Activated CD8-positive, alpha-beta T cell treated with anti-CD3 and anti-CD28 coated beads, Interleukin-2, amount 10 ng/mL, durations not matched to agents 7 days and 5 days (primary cell): ENCODE measurements at places on chromosomes 1 and 21.

- H3K36me3 ChIP-seq, result peaks cover 27% of the 10 kb centered on the region
- DNase-seq, result no peak
- no peaks in the 10 kb centered on the region for H3K27me3 ChIP-seq
- no peak overlapping the region for H3K4me3 ChIP-seq
Measured at GRCh38 chr1:91526496-91526895, 25.8 kb downstream of the CDC7 start.

GRCh38 chr1:154895798-154896197, 25.7 kb upstream of the KCNN3 start:
- H3K27me3 ChIP-seq, result peaks cover 11% of the 10 kb centered on the region
- H3K4me1 ChIP-seq, result no peaks in the 10 kb centered on the region
- H3K4me3 ChIP-seq, result no peak overlapping the region
- H3K27ac ChIP-seq, result no peak overlapping the region
- no peak for DNase-seq

GRCh38 chr1:156905651-156906050, 12.1 kb downstream of the PEAR1 start:
- H3K4me3 ChIP-seq, result no peak overlapping the region
- H3K27me3 ChIP-seq, result no peaks in the 10 kb centered on the region
- H3K4me1 ChIP-seq, result peaks cover 5% of the 10 kb centered on the region
- H3K27ac ChIP-seq, result no peak overlapping the region

- no peaks in the 10 kb centered on the region for H3K4me1 ChIP-seq
- no peaks in the 10 kb centered on the region for H3K27me3 ChIP-seq
- DNase-seq, result no peak
Measured at GRCh38 chr1:153210206-153210605, 7.0 kb downstream of the LELP1 start.

DNA sequence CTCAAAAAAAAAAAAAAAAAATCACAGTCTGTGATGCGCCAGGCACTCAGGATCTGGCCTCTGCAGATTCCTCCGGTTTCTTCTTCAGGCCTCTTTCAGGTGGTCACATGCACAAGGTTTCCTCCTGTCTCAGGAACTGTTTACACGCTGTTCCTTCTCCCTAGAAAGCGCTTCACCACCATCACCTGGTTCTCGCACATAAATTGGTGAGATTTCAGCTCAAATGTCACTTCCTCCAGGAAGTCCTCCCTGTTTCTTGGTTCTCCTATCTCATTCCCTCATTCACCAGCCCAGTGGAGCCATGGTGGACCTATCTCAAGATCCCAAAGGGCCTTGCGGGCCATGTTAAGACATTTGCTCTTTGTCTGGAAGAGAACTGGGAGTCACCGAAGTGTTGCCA, 26.7 kb downstream of the HMGN2 start:
- H3K36me3 ChIP-seq, result peaks cover 3% of the 10 kb centered on the region
- H3K27ac ChIP-seq, result peak overlapping the region; percentile 47
- H3K4me1 ChIP-seq, result peaks cover 30% of the 10 kb centered on the region
- no peak overlapping the region for H3K4me3 ChIP-seq

- peak overlapping the region; percentile 84 for H3K27ac ChIP-seq
- H3K27me3 ChIP-seq, result peaks cover 2% of the 10 kb centered on the region
- peaks cover 42% of the 10 kb centered on the region for H3K4me1 ChIP-seq
- peak overlapping the region; percentile 83 for H3K4me3 ChIP-seq
Measured at GRCh38 chr1:84298684-84299535, 2.6 kb upstream of the SAMD13 start.

DNA sequence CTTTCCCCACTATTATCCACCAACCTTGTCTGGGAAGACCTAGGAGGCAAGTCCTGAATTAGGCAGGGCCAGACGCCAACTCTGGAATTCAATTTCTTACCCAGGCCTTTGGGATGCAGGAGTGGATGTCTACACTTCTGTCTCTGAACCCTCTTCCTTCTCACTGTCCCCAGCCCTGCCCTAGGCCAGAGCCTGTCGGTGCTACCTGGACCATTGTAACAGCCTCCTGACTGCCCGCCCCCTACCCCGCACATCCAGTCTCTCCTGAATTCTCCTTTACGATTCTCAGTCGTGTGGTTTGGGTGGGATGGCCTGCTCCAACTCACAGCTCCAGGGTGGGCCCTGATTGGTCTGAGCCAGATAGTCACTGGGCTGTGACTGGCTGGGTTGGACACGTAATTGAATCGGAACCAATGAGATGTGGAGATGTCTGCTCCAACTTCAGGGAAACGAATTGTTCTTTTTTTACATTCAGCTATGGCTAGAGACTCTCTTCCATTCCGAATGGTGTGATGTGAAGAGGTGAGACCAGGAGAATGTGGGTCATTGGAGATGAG, 304.6 kb downstream of the PTPRU start:
- no peak for DNase-seq
- no peak overlapping the region for H3K4me3 ChIP-seq
- no peaks in the 10 kb centered on the region for H3K36me3 ChIP-seq
- H3K27me3 ChIP-seq, result no peaks in the 10 kb centered on the region

DNA sequence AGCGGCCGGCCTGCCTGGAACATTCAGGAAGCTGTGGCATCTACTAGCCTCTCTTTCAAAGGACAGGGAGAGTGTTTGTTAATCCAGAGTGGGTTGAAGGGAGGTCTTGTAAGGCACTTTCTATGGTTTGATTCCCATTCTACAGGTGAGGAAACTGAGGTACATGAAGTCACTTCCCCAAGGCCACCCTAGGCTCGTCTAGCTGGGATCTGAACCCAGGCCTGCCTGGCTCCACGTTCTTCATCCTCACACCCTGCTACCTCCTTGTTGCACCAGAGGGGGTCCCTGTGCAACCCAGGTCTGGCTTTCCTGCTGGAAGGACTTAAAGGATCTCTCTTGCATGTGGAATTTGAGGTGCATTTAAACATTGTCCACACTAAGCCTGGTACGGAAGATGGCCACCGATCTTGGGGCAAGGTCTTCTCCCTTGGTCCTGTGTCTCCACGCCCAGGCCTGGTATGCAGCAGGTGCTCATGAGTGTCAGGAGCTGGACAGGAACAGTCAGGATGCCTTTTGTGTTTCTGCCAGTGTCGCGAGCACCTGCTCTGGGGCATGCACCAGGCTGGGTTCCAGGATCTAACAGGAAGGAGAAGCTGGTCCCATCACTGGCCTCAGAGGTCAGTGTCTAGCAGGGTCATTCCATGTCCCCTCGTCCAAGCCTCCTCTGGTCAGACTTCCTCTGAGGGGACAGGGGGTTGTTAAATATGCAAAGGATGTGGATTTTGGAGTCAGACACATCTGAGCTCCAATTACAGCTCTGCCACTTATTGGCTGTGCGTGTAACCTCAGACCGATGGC, 103.2 kb upstream of the RUNX3 start:
- H3K27ac ChIP-seq, result no peak overlapping the region
- H3K27me3 ChIP-seq, result no peaks in the 10 kb centered on the region
- no peak for DNase-seq
- H3K36me3 ChIP-seq, result no peaks in the 10 kb centered on the region
- H3K4me1 ChIP-seq, result peaks cover 38% of the 10 kb centered on the region

GRCh38 chr1:40762144-40762923, 21.3 kb upstream of the KCNQ4 start:
- H3K4me3 ChIP-seq, result no peak overlapping the region
- peaks cover 43% of the 10 kb centered on the region for H3K4me1 ChIP-seq
- H3K27ac ChIP-seq, result peak overlapping the region; percentile 57
- H3K27me3 ChIP-seq, result no peaks in the 10 kb centered on the region
- peaks cover 74% of the 10 kb centered on the region for H3K36me3 ChIP-seq

- no peak overlapping the region for H3K27ac ChIP-seq
- peaks cover 1% of the 10 kb centered on the region for H3K27me3 ChIP-seq
- no peaks in the 10 kb centered on the region for H3K36me3 ChIP-seq
- H3K4me3 ChIP-seq, result no peak overlapping the region
Measured at GRCh38 chr21:33169359-33169758, 60.4 kb upstream of the IFNAR2 start.

DNA sequence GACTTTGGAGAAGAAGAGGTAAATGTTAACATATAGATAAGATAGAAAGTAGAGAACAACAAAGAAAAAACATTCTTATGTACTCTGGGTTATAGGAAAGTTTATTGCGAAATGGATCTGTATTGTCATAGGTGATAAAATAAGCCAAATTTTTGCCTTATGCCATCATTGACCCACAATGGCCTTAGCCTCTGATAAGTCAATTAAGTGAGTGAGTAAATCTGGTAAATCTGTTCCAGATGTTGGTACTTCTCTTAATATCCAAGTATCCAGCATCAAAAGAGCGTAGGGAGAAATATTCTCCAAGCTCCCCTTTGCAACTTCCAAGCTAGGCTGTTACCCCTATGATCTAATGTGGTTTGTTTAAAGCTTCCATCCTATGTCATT, 38.3 kb upstream of the CLCA4 start:
- H3K27ac ChIP-seq, result no peak overlapping the region
- H3K36me3 ChIP-seq, result no peaks in the 10 kb centered on the region
- no peak overlapping the region for H3K4me3 ChIP-seq
- H3K27me3 ChIP-seq, result peaks cover 17% of the 10 kb centered on the region
- DNase-seq, result no peak

DNA sequence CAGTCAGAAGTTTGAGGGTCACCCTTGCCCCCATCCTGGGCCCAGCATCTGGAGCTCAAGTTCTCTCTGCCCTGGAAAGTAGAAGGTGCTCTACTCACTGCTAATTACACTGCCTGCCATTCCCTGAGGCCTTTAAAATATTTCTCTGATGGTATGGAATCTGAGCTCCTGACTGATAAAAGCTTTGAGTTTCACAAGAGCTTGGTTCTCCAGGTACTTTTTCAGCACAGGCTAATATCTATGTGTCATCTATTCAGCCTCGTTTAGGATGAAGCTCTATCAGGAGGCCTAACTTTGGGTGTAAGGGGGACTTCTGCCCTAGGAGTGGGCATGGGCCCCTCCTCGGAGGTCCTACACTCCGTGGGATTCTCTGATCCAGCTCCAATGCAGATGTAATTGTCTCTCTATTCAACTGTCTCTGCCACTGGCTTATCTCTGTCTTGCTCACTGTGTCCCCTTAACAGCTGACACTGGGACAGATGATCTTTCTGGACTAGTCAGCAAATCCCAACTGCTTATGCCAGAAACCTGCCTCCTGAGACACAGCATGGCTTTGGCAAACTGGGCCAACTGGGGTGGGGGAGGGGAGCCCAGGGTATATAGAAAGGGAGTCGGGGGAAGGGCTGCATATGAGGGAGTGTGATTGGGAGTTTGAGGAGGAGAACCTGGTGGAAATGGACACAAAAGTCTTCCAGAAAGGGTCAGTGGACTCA, 104.2 kb upstream of the GADD45A start:
- H3K36me3 ChIP-seq, result no peaks in the 10 kb centered on the region
- no peak overlapping the region for H3K4me3 ChIP-seq
- H3K27ac ChIP-seq, result no peak overlapping the region
- peaks cover 17% of the 10 kb centered on the region for H3K4me1 ChIP-seq
- peaks cover 4% of the 10 kb centered on the region for H3K27me3 ChIP-seq
- no peak for DNase-seq

DNA sequence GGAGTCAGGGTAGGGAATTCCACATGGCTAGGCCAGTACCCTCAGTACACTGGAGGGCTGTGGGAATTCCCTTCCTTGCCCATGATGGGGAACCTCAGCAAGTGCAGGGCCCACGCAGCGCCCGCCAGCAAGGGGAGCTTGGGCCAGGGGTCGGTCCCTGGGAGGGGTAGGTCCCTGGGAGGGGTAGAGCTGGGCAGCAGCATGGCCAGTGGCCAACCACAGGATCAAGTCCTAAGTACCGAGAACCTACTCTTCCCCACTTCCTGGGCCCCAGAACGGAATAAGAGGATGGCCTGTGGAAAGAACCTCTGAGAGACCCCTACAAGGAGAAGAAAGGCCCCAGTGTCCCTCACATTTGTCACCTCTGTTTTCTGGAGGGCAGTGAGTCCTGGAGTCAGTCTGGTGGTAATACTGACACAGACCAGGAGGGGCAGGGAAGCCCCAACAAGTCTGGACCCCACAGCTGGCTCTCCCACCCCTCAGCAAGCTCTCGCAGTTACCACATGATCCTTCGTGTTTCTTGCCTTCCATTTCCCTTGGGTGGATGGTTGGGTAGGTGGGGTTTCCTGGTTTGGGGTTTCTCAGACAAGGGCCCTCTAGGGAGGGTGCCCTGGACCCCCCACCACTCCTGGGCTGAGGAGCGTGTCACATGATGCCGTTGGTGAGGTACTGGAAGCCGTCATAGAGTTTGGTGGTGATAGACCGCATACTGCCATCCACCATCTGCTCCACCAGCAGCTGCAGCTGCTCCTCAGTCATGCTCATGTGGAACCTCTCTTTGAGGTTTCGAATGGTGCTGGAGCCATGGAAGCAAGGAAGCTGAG, 10.3 kb downstream of the ZNF687 start:
- no peak for DNase-seq
- H3K27ac ChIP-seq, result peak overlapping the region; percentile 43
- H3K4me3 ChIP-seq, result no peak overlapping the region
- H3K4me1 ChIP-seq, result peaks cover 5% of the 10 kb centered on the region
- peaks cover 54% of the 10 kb centered on the region for H3K36me3 ChIP-seq
- no peaks in the 10 kb centered on the region for H3K27me3 ChIP-seq

DNA sequence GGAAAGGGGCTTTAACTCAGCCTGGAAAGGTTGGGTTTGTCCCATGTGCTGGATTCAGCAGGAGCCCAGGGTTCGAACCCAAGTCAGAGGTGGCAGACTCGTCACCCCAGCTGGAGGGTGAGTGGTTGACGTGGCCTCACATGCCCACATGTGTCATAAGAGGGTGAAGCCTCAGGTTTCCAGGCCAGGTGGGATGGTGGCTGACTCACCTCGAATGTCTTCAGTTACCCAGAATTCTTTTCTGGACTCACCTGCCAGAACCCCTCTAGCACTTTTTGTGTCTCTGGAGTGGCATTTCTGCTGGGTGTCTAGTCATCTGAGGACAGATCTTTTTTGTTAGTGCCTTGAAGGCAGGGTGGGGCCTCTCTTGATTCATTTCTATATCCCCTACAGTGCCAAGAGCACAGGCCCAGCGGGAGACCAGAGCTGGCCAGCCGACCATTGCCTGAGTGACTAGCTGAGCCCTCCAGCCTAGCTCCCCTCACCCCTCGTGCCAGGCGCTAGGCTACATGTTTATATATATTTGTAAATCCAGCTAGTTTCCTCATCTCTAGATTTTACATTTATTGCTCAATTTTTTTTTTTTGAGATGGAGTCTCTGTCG, 28.1 kb downstream of the IL6R start:
- peaks cover 21% of the 10 kb centered on the region for H3K4me1 ChIP-seq
- DNase-seq, result no peak
- peaks cover 4% of the 10 kb centered on the region for H3K27me3 ChIP-seq
- H3K27ac ChIP-seq, result no peak overlapping the region

- no peak overlapping the region for H3K4me3 ChIP-seq
- peaks cover 2% of the 10 kb centered on the region for H3K27me3 ChIP-seq
- H3K36me3 ChIP-seq, result no peaks in the 10 kb centered on the region
- no peak for DNase-seq
- no peak overlapping the region for H3K27ac ChIP-seq
- no peaks in the 10 kb centered on the region for H3K4me1 ChIP-seq
Measured at GRCh38 chr1:233367057-233367803, 39.7 kb downstream of the MAP3K21 start.

- no peak overlapping the region for H3K4me3 ChIP-seq
- no peaks in the 10 kb centered on the region for H3K4me1 ChIP-seq
- H3K36me3 ChIP-seq, result peaks cover 7% of the 10 kb centered on the region
- H3K27ac ChIP-seq, result no peak overlapping the region
Measured at GRCh38 chr1:233237647-233238046, 57.9 kb downstream of the PCNX2 start.

- H3K36me3 ChIP-seq, result no peaks in the 10 kb centered on the region
- no peak for DNase-seq
- H3K27me3 ChIP-seq, result no peaks in the 10 kb centered on the region
- H3K4me1 ChIP-seq, result no peaks in the 10 kb centered on the region
Measured at GRCh38 chr1:55839221-55839620, 624.1 kb upstream of the USP24 start.

- H3K4me3 ChIP-seq, result no peak overlapping the region
- H3K27ac ChIP-seq, result no peak overlapping the region
- peaks cover 3% of the 10 kb centered on the region for H3K4me1 ChIP-seq
- H3K36me3 ChIP-seq, result no peaks in the 10 kb centered on the region
- H3K27me3 ChIP-seq, result no peaks in the 10 kb centered on the region
Measured at GRCh38 chr1:178548108-178548507, 35.2 kb downstream of the TEX35 start.
